ENCODE measurements at places on chromosomes 3 and 15. TPM values are rescaled to one million over a fixed set of nuclear protein-coding genes. Genes with fewer than 3 reads are reported as not detected.

- no peak for DNase-seq
These were observed 95.0 kb upstream of the NMNAT3 start for GRCh38 chr3:139772539-139773500.

DNA sequence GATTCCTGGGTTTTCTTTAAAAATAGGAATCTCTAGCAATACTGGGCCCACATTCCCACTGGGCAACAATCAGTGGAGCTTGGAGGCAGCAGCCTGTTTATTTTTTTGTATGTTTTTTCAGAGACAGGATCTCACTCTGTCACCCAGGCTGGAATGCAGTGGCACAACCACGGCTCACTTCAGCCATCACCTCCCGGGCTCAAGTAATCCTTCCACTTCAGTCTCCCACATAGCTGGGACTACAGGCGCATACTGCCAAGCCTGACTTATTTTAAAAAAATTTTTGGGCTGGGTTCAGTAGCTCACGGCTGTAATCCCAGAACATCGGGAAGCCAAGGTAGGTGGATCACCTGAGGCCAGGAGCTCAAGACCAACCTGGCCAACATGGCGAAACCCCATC is 29.1 kb upstream of the GNB5 start:
- DNase-seq: no peak

The GOLGA6L24 gene
- not detected for total RNA-seq

GRCh38 chr3:162022911-162023310 is 526.3 kb downstream of the OTOL1 start:
- no peak for DNase-seq

DNA sequence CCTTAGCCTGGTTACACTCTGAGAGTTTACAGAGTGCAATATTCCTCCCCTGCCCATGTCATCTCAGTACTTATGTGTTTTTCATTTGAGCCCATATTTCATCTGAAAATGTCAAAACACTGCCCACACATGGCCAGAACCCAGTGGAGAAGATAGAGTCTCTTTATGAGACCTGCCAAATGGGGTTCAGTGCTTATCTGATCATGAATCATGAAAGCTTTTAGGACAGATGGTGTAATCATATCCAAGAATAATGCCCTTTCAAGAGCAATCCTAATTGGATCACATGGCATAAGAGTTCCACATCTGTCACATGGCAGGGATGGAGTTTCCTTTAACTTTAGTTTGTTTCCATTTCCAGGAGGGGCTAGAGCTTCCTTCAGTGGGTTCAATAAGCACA is 77.2 kb upstream of the AGBL1 start:
- no peak for DNase-seq

DNA sequence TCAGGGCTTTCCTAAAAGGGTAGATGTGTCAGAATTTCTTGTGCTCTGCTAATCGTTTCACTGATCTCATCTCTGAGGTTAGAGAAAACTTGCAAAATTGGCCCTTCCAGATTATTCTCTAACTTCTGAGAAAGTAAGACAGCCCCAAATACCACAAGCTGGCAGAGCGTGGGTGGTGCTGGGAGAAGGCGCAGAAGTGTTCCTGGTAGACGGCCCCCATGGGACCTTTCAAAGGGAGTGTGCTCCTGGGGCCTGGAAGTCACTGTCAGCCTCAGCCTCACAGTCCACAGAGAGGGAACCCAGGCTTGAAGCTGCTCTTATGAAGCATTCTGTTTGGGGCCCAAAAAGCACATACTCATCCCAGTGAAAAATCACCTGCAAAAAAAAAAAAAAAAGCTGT is 86.5 kb upstream of the PFN2 start:
- no peak for DNase-seq

- no peak for DNase-seq
These were observed 141.5 kb downstream of the SATB1 start for GRCh38 chr3:18283680-18284079.

DNA sequence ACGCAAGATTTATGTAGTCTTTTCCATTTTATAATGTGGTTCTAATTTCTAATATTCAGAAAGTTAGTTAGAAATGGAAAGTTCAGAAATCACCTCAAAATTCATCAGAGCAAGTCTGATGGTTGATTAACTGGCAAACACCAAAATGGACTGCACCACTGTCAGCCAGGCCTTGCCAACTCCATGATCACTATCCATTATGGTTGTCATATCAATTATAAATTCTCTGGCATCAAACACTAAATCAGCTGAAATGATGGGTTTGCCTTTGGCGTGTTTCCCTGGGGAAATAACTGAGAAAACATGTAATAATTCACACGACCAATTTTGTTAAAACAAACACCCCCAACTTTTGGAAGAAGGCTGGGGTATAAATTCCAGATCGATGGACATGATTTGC is 219.4 kb downstream of the CDIN1 start:
- no peak for DNase-seq

The OIP5 gene
- 3.1 TPM for total RNA-seq

- DNase-seq: no peak
These were observed 34.8 kb downstream of the EMC4 start for GRCh38 chr15:34259566-34259965.

The OXTR gene
- 0.94 TPM for total RNA-seq

GRCh38 chr15:87639305-87640011 is 617.1 kb downstream of the NTRK3 start:
- no peak for DNase-seq

The TGM4 gene
- total RNA-seq: not detected

GRCh38 chr3:18771931-18772330 is 346.8 kb upstream of the SATB1 start:
- no peak for DNase-seq

The CCR2 gene
- total RNA-seq: 0.31 TPM

DNA sequence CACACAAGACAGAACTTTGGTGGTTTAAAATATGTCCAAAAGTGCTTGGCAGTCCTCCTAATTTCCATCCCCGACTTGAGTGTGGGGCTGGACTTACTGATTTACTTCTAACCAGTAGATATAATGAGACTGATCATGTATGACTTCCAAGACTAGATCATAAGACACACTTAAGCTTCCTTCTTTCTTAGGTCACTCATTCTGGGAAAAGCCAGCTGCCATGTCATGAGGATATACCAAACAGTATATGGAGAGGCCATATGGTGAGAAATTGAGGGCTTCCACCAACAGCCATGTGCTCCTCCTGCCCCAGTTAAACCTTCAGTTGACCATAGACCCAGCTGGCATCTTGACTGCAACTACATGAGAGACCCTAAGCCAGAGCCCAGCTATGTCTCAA is 282.8 kb upstream of the PROK2 start:
- no peak for DNase-seq

DNA sequence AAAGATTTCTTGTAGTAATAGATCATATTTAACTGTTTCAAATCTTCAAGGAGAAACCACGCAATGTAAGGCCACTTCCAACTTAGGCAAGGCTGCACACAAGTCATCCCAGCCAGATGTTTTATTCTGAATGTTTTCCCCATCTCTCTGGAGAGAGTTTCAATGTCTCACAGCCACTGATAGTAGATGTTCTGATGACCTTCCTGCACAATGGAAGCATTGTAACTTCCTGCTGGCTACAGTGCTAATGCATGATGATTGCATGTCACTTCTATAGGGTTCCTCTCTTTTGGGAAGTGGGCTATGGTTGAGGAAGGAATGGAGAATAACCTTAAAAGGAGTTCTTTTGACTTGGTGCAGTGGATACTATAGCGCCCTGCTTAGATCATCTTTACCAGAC is 328.0 kb downstream of the ZNF621 start:
- no peak for DNase-seq

The PLA2G4D gene
- total RNA-seq: not detected

GRCh38 chr3:64916192-64916798 is 228.5 kb upstream of the ADAMTS9 start:
- DNase-seq: no peak

The DUOXA2 gene
- not detected for total RNA-seq

Measured in occipital lobe (tissue), 3 donors.